Activated CD4-positive, alpha-beta memory T cell treated with anti-CD3 and anti-CD28 coated beads, Interleukin-2, amount 10 ng/mL, durations not matched to agents 7 days and 5 days (primary cell): ENCODE measurements at places on chromosomes 11 and 22. TPM values are rescaled to one million over a fixed set of nuclear protein-coding genes. Genes with fewer than 3 reads are reported as not detected.

The KDM4D gene
- total RNA-seq = 0.83 TPM

The RIMBP3B gene
- 0.81 TPM for total RNA-seq

The TNNI2 gene
- total RNA-seq = 0.38 TPM

The POTEH gene
- total RNA-seq = not detected

The HEPACAM gene
- total RNA-seq = not detected

The RAPSN gene
- 0.30 TPM for total RNA-seq

The AGBL2 gene
- 5.9 TPM for total RNA-seq

The TRIM48 gene
- total RNA-seq = not detected

The JRKL gene
- total RNA-seq = 12.0 TPM

The ANO1 gene
- not detected for total RNA-seq

The HSCB gene
- total RNA-seq = 16.1 TPM

- DNase-seq = no peak
Measured at GRCh38 chr22:44677353-44677840, 24.6 kb upstream of the PRR5 start.

DNA sequence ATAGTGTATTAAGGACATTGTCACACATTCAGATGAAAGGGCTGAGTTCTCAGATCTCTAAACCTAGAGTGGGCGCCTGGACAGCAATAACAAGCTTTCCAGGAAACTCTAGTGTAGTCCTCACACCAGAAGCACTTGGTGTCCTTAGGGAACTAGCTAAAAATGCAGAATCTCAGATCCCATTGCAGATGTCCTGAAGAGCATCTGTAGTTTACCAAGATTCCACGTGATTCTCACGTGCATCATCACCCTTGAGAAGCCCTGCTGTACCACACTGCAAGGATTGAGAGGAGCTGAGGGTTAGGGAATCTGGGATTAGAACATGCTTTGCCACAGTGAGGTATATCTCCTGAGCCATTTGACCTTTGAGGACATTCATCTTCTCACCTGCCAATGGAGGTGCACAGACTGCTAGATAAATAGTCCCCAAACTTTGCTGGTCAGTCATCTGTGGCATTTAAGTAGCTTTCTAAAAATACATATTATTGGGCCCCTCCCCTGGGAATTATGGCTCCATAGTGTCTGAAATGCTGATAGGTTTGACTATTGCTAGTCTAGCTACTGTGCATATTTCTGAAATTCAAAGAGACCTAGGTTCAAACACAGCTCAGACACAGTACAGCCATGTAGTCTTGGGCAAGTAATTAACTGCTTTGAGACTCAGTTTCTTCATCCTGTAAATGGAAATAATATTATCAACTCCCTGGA lies 1068.9 kb downstream of the OPCML start:
- no peak for DNase-seq

- DNase-seq = no peak
Measured at GRCh38 chr11:134150195-134150903, 73.4 kb downstream of the NCAPD3 start.

DNA sequence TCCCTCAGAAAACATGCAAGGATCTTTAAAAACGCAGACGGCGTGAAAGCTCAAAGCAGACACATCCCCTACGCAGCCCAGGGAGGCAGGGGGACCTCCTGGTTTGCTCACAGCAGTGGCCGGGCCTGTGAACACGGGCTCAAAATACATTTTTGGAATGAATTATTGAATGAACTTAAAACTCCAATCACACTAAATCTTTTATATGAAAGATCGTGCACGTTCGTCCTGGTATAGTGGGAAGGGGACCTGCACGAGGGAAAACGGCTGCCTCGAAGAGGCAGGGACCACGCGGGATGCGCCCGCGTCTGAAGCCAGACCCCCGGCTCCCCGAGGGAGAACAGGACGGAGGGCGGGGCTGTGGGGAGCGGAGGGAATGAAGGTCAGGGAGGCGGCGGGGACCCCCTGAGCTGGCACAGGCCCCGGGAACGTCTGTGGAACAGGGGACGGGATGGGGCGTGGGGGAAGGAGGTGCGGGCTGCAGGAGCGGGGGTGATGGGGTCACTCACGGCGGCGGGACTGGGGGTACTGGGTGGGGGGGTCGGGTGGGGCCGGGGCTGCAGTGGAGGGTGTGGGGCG lies 1.3 kb upstream of the PANX2 start:
- DNase-seq = no peak

- no peak for DNase-seq
Measured at GRCh38 chr11:73478737-73479347, 102.6 kb downstream of the RELT start.

- DNase-seq = peak; percentile 34
Measured at GRCh38 chr11:62295504-62295903, 3.4 kb downstream of the SCGB1D4 start.

GRCh38 chr11:123525097-123525496 lies 95.0 kb downstream of the GRAMD1B start:
- DNase-seq = no peak

- no peak for DNase-seq
Measured at GRCh38 chr11:35039076-35039475, 99.9 kb upstream of the CD44 start.

- DNase-seq = no peak
Measured at GRCh38 chr22:44026066-44026629, 2.0 kb downstream of the PARVB start.

DNA sequence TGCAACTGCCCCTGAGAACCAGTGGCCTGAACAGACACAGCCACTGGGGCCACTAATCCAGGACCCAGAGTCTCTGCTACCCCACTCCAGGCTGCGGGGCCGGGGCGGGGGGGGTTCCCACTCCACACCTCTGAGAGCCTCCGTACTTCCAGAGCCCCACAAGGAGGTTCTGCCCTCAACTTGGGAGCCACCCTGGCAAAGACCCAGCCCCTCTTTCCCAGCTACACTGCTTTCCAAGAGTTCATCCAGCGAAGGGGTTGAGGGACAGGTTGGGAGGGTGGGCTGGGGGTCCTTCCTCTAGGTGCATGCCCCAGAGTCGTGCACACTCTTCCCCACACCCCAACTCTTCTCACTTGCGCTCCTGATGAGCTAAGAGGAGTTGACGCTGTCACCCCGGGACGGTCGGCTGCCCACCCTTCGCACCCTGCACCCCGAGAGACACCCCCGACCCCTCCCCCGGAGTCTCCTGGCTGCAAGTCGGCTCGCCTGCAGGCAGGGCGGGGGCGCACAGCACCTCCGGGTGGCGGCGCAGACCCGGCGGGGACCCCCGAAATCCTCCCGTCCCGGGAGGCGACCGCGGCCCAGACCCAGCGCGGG lies 531 bp downstream of the RAB3IL1 start:
- no peak for DNase-seq

GRCh38 chr11:106087815-106088435 lies 10.5 kb downstream of the AASDHPPT start:
- DNase-seq = peak; percentile 54

GRCh38 chr11:33116535-33116934 lies 44.7 kb downstream of the CSTF3 start:
- no peak for DNase-seq

DNA sequence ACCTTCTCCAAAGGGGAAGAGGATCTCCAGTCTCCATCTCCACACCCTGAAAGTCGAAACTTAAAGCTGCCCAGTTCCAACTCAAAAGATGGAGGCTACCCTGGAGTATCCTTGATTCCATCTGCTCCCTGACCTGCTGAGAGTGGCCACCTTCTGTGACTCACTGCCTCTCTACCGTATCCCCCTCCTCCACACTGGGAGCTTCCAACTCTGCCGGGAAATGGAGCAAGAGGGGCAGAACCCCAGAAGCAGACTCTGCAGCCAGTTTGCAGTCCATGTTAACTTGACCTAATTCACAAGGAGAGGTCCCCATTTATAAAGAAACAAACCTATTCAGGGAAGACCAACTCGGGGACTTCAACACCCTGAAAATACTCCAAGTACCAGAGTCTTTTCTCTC lies 22.0 kb upstream of the IRAG1 start:
- DNase-seq = no peak

GRCh38 chr11:48081151-48082010 lies 101.0 kb downstream of the PTPRJ start:
- DNase-seq = peak; percentile 29

GRCh38 chr11:74507582-74507981 lies 14.1 kb upstream of the LIPT2 start:
- no peak for DNase-seq

- no peak for DNase-seq
Measured at GRCh38 chr22:41856469-41856868, 23.6 kb downstream of the SREBF2 start.

GRCh38 chr22:36110306-36110881 lies 50.2 kb downstream of the APOL3 start:
- DNase-seq = no peak

DNA sequence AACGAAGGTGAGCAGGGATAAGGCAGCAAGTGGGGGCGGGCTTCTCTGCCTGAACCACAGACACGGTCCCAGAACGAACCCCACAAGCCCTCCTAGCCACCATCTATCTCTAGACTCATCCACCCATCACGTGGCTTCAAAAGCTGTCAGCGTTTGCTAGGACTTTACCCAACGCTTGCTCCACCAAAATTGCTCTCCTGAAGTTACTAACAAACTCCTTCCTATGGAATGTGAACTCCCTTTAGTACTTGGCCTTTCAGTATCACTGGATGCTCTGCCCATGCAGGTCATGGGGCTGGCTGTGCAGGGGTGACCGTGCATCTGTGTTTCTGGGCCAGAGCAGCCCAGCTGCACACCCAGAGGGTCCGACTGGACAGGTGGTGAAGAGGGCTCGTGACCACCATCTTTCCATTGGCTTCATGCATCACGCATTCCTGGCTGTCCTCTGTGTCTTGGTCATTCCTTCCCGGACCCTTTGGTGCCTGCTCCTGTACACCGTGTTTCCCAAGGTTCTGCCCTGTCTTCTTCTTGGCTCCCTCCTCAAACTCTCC lies 85.1 kb downstream of the MYO7A start:
- peak; percentile 12 for DNase-seq

DNA sequence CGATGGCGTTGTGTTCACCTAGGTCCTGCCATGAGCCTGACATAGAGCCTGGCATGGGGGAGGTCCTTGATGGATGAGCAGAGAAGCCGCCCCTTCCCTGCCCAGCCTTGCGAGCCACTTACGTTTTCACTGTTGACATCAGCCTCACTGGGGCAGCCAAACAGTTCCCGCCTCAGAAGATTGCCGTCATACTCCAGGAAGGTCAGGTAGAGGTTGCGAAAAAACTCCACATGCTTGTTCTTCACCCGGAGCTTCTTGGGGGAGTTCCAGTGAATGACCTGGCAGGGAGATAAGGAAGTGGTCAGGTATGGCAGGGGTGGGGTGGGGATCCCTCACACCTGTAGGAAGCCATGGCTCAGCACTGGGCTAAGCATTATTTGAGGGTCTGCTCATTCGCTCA lies 279.3 kb upstream of the SYN3 start:
- DNase-seq = no peak

DNA sequence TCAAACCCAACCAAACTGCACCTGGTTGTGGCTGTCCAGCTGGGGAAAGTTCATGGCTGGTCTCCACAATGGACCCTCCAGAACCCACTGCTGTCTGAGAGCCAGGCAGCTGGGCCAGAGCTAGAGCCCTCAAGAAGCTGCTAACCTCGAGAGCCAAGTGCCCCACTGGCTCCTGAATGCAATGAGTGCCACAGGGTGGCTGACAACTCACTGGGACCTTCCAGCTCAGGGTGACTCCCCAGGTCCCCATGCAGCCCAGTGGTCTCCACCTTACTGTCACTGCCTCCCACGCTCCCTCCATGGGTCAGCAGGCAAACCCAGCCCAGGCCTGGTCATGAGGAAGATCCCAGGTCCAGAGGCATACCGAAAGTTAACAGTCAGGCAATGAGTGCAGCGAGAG lies 8.0 kb upstream of the CHST1 start:
- no peak for DNase-seq

- no peak for DNase-seq
Measured at GRCh38 chr11:6656936-6657335, 1.3 kb upstream of the DCHS1 start.

GRCh38 chr22:36486619-36487384 lies 5.4 kb upstream of the TXN2 start:
- DNase-seq = peak; percentile 66

GRCh38 chr22:50536226-50536625 lies 6.4 kb upstream of the TYMP start:
- no peak for DNase-seq
